ENCODE measurements at places on chromosomes 2 and 18. TPM values are rescaled to one million over a fixed set of nuclear protein-coding genes. Genes with fewer than 3 reads are reported as not detected.

DNA sequence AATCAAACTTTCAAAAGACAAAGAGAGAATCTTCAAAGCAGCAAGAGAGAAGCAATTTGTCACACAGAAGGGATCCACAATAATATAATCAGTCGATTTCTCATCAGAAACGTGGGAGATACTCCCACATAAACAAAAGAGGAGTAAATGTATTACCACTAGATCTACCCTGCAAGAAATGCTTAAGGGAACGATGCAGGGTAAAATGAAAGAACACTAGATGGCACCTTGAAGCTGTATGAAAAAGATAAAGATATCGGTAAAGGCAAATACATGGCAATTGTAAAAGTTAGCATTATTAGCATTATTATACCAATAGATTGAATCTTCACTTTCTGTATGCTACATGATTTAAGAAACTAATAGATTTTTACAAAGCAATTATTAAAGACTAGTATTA, 677.0 kb downstream of the SUCLG1 start:
- no peak for DNase-seq

DNA sequence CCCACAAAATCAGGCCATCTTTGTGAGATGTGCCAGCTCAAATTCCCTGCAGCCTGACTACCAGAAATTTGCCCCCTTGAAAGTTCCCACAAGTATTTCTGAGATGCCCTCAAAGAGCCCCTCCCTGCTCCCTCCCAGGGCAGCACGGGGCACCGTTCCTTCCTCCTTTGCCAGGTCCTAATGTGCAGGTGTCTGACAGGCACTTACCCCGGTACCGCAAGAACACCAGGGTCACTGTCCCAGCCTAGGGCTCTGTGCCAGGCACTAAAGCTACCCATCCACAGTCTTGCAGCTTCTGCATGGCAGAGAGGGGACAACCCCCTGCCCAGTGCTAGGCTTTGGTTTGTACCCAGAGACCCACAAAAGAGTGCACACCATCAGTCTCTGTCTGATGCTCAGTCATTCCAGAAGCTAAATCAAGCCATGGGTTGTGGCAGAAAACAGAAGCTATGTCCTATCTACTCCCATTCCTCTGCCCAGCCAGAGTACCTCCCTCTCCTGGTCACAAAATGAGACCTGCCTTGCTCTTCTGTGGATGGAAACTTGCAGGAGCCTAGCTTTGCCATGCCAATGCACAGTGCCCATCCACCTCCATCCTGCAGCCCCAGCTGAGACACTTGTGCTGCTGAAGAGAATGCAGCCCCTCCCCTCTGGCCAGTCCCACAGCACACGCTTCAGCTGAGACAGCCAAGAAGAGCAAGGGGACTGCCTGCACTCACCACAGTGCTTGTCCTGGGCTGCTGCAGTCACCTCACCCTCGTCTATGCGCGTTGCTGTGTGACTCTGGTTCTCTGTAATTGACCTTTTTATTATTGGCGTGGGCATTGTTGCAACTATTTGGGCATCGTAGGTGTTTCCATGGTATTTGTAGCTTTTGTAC, 48.7 kb downstream of the INPP5D start:
- DNase-seq = no peak

GRCh38 chr2:239673641-239674040, 272.8 kb upstream of the HDAC4 start:
- DNase-seq = no peak

GRCh38 chr2:86556508-86556907, 6.7 kb downstream of the CHMP3 start:
- DNase-seq = no peak

- no peak for DNase-seq
These were observed 644.4 kb downstream of the ZEB2 start for GRCh38 chr2:143875295-143876233.

- DNase-seq = no peak
These were observed 135.3 kb downstream of the ZNF236 start for GRCh38 chr18:76957384-76958355.

The CMPK2 gene
- 12.7 TPM for total RNA-seq

The PARD6G gene
- total RNA-seq = 8.8 TPM

- no peak for DNase-seq
These were observed 322.1 kb downstream of the LRRTM1 start for GRCh38 chr2:79982445-79982844.

Data from A172 (cell line).